ENCODE measurements at places on chromosomes 11 and 22. TPM values are rescaled to one million over a fixed set of nuclear protein-coding genes. Genes with fewer than 3 reads are reported as not detected.

DNA sequence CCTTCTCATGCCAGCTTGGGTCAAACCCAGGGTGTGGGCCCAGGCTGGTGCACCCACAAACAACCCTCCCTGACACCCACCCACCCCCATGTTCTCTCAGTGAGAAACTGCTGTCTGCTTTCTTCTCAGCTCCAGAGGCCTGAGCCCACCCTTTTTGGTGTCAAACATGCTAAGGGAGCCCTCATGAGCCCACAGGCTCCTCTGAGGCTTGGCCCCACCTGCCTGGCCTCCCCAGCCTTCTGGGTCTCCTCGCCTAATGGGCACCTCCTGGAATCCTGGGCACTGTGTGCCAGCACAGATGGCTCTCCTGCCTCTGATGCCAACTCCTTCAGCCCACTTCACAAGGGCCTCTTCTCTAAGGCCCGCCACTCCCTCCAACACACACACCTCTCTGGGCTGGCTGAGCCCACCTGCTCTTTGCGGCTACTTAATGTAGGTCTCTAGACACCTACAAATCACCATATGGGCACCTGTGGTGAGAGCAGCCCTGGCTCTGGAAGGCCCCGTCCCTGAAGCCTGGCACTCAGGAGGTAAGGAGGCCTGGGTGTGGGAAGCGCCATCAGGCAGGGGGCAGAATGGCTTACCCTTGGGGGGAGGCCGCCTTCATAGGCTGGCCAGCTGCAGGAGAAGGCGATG lies 4.4 kb downstream of the NAGA start:
- no peak for DNase-seq

- peak; percentile 19 for DNase-seq
These were observed 4.8 kb upstream of the NLRP10 start for GRCh38 chr11:7969756-7970646.

The PRDM10 gene
- 17.9 TPM for total RNA-seq

The ISX gene
- not detected for total RNA-seq

DNA sequence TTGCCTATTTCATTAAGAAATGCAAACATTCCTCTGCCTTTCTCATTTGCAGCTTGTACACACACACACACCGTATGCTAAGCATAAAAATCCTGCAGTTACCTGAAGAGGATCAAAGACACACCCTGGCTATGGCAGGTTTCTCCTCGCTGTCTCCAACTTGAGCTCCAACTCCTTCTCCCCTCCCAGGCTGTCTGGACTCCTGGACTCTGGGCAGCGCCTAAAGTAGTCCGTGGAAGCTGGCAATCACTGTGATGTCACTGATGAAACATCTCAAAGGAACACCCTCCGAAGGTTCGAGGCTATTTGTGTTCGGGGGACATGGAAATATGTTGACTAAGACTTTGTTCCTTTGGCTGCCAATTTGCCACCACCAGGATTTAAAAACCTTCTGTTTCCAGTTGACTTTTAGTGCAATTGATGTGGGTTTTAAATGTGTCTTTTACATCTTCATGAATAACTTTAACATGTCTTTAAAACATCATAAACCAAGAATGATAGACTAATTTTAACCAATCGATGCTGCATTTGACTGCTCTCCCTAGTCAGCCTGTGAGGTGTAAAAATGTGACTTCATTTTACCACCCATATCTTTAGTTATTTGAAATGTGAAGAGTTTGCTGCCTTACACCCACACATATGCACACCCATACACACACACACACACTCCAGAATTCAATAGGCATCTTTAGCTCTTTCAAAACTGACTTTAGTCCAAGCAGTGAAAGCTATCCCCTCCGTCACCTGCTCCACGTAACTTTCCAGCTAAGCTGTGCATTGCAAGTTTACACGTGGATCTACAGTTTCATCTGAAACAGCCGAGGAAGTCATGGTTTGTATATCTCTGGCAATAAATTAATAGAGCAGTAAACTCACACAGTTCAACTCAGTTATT lies at the start of gene SLN:
SLN (minus strand) TSS at position 196 of the 895 bp plus-strand sequence.
- no peak for DNase-seq

DNA sequence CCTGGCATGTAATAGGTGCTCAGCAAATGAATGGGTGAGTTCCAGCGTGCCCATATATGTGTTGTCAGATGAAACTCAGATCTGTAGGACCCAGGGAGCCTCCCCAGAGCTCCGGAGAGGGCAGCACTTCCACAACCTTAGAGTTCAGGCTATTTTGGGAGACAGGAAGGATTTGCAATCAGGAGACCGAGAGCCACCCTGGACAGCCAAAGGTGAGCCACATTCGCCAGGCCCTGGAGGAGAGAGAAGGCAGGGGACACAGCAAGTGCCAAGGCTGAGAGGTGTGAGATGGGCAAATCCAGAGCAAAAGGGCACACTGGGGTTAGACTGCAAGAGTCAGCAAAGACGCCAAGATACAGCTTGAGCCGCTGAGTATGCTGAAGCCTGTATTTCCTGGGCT lies 66.4 kb downstream of the CD82 start:
- DNase-seq = no peak

The TP53I11 gene
- total RNA-seq = 42.4 TPM

GRCh38 chr22:40932396-40932795 lies 18.8 kb upstream of the RBX1 start:
- no peak for DNase-seq

- DNase-seq = no peak
These were observed 16.9 kb downstream of the CDPF1 start for GRCh38 chr22:46233231-46233630.

DNA sequence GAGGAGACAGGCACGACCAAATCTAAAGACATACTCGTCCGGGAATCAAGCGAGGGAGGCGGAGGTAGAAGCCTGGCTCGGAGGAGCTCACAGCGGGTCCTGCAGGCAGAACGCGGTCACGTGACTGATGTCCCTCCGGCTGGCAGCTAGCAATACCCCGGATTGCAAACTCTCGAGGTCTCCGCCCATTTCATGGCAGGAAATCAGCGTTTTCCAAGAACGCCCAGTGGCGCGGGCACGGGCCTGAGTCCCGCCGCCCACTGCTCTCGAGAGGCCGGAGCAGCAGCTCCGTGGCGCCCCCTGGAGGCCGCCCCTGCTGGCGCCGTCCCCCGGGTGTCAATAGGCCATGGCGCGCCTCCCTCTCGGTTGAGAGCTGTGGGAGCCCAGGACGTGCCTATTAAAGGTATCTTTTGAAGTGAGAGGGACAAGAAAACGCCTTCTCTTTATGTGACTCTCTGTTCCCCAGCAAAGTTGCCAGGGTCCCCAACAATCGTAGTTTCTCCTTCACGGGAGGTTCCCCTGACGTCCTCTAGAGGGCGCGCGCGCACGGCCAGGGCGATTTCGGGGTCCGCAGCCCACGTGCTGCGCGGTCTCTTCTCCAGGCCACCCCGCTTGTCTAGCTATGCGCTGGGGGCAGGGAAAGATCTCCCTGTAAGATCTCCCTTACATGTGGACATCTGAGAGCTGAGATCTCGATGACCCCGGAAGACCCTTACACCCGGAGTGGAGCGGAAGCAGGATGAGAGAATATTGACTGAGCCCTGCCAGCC lies 37.3 kb upstream of the RBFOX2 start:
- peak; percentile 94 for DNase-seq

The PTPRCAP gene
- total RNA-seq = 4.0 TPM

DNA sequence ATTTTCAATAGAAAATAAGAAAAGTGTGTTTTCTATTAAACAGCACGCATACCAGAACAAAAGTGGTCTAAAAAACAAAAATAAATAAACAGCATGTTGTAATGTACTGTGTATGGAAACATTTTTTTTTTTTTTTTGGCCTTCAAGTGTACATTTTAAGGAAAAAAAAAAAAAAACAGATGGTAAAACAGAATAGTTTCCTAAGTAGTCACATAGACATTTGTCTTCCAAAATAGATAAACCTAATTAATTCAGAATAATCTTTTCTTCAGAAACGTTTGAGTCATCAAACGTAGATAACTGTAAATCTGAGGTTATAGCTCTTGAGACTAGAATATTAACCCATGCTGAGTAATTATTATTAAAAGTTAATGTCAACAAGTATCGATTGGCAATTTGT lies 396 bp upstream of the CFAP300 start:
- no peak for DNase-seq

The TREH gene
- total RNA-seq = not detected

The B3GAT1 gene
- 23.1 TPM for total RNA-seq

The RASGRP2 gene
- 40.3 TPM for total RNA-seq
